AML-193 (cell line): ENCODE measurements at places on chromosomes 7 and 10.

GRCh38 chr7:54112567-54112966 is 429.6 kb upstream of the VSTM2A start:
- DNase-seq, result no peak

- DNase-seq, result no peak
These were observed 318.5 kb upstream of the SEMA3A start for GRCh38 chr7:84513061-84513460.

GRCh38 chr7:39557911-39558310 is 8.3 kb upstream of the YAE1 start:
- no peak for DNase-seq

GRCh38 chr10:132399117-132400035 is 2.4 kb downstream of the PWWP2B start:
- DNase-seq, result no peak

DNA sequence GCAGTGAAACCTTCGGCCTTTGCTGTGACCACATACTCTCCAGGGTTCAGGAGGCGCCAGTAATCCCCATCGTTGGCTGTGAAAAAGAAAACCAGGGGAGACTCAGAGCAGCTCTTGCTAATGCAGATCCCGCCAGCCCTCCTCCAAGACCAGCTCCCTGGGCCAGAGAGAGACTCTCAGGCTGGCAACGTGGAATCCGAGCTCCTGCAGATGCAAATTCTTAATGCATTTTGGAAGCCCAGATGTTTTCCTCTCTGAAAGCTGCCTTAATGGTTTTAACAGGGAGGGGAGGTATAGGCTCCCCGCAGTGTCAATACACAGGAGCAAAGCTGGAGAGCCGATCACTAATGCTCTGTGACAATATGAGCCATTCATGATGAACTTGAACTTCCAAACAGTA is 80.8 kb downstream of the GPR26 start:
- no peak for DNase-seq

GRCh38 chr7:85480666-85481065 is 293.8 kb upstream of the SEMA3D start:
- DNase-seq, result no peak

DNA sequence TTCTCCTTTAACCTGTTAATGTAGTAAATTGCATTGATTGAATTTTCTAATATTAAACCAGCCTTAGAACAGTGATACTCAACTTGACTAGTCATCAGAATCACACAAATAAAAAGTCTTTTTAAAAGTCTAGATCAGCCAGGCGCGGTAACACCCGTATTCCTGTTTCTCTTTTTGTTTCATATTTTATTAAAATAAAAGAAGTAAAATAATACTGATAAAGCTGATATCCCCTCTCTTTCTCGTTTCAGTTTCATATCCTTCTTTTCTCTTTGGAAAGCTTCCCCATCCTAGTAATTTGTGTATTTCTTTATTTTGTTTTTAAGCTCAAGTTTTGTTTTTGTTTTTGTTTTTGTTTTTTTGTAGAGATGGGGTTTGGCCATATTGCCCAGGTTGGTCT is 9.3 kb downstream of the SMO start:
- no peak for DNase-seq

GRCh38 chr10:126373972-126374371 is 14.3 kb downstream of the ADAM12 start:
- DNase-seq, result no peak

GRCh38 chr10:412109-412508 is 276.9 kb downstream of the ZMYND11 start:
- no peak for DNase-seq

DNA sequence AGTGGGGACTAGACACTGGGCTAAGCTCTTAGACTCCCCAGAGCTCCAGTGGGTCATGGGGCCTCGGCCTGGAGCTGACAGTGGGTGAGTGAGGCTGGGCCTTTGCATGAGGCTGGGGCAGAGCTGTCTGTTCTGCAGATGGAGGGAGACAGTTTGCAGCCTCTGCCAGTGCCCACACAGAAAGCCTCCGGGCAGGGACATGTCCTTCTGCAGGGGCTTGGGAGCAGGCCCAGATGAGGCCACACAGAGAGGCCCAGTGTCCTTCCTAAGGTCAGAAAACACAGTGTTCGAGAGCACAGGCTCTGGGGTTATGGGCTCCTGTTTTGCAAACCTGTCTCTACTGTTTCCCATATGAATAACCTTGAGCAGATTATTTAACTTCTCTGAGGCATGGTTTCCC is 25.1 kb upstream of the HK1 start:
- DNase-seq, result no peak

- DNase-seq, result no peak
These were observed 60.2 kb downstream of the TASOR2 start for GRCh38 chr10:5744849-5745248.

DNA sequence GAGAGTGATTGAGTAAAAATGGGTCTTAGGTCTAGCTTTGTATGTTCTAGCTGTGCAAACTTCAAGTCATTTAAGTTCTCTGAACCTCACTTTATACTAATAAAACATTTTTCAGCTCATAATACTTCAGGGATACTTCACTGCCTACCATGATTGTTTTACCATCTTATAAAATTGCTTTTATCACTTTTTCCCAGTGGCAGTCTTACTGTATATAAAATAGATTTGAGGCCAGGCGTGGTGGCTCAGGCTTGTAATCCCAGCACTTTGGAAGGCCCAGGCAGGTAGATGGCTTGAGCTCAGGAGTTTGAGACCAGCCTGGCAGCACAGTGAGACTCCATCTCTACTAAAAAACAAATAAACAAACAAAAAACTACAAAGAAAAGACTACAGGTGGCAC is 17.4 kb downstream of the FGL2 start:
- no peak for DNase-seq

DNA sequence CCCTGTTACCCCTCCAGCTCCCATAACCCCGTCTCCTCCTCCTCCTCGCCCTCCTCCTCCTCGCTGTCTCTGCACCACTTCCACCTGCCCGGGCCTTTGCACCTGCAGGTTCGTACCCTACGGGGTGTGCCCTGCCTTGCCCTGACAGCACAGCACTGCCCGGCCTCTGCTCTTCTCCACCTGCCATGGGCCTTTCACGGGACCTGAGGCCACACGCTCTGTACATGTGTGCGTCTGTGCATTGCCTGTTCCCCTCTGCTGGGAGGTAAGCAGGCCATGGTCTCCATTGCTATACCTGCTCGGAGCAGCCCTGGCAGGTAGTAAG is 40.0 kb downstream of the MICALL2 start:
- no peak for DNase-seq

GRCh38 chr10:37857287-37858211 is at the start of gene ZNF248:
ZNF248 (minus strand) TSS chr10:37857610; CDS start chr10:37856310, 1,300 bp downstream.
- DNase-seq, result peak; percentile 86

DNA sequence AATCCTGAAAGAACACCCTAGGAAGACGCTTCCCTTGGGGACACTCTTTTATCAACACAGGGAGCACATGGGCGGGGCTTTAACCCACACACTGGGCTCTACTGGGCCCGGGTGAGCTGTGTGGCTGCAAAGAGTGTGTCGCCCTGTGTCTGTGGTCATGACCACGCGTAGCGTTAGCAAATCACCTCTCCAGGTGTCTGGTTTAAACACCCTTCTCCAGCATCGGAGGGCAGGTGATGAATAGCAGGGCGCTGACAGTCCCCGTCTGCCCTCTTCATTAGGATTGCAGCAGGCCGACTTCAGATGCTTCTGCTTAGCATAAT is 127.7 kb downstream of the ADARB2 start:
- DNase-seq, result no peak

GRCh38 chr7:39659356-39660013 is 36.1 kb downstream of the RALA start:
- DNase-seq, result no peak

- DNase-seq, result no peak
These were observed 15.8 kb upstream of the LYZL2 start for GRCh38 chr10:30645340-30645827.

DNA sequence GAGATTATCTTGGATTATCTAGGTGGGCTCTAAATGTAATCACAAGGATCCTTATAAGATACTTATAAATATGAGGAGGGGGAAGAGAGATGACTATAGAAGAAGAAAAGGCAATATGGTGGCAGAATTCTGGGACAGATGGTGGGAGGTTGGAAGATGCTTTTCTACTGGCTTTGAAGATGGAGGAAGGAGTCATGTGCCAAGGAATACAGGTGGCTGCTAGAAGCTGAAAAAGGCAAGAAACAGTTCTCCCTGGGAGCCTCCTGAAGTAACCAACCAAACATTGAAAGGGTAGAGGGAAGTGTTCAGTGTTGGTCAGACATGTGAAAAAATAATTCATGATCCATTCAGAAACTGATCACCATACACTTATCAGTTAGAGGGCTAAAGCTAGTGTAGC is 213.3 kb downstream of the WDR11 start:
- no peak for DNase-seq

DNA sequence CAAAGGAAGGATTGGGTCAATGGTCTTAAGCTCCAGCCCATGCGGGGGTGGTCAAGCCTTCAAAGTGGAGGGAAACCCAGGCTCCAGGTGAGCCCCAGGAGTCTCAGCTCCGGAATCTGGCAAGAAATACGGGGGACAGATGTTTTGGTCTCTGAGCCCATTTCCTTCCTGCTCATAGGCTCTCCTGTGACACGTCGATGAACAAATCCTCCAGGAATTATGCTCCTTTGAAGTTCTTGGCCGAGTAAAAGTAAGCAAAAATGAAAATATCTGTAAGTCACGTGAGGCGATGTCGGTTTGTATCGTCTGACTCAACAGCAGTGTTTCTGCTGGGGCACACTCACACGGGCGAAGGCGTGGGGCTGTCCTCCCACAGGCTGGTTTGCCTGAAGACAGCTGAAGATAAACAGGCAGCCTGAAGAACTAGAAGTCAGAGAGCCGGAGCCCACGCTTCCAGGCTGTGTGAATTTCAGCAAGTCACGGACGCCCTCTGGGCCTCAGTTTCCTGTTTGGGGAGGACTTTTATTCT is 52.6 kb upstream of the SMNDC1 start:
- DNase-seq, result no peak

DNA sequence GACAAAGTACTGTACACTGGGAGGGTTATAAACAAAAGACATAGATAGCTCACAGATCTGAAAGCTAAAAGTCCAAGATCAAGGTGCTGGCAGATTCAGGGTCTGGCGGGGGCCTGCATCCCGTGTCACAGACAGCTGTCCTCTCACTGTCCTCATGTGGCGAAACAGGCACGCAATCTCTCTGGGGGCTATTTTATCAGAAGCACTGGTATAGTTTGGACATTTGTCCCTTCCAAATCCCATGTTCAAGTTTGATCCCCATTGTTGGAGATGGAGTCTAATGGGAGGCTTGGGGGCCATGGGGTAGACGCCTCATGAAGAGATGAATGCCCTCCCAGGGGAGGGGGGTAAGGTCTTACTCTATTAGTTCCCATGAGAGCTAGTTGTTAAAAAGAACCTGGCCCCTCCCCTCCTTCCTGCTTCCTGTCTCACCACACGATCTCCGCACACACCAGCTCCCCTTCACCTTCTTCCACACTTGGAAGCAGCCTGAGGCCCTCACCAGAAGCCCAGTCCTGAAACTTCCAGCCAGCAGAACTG is 72.5 kb upstream of the UCN3 start:
- DNase-seq, result no peak

DNA sequence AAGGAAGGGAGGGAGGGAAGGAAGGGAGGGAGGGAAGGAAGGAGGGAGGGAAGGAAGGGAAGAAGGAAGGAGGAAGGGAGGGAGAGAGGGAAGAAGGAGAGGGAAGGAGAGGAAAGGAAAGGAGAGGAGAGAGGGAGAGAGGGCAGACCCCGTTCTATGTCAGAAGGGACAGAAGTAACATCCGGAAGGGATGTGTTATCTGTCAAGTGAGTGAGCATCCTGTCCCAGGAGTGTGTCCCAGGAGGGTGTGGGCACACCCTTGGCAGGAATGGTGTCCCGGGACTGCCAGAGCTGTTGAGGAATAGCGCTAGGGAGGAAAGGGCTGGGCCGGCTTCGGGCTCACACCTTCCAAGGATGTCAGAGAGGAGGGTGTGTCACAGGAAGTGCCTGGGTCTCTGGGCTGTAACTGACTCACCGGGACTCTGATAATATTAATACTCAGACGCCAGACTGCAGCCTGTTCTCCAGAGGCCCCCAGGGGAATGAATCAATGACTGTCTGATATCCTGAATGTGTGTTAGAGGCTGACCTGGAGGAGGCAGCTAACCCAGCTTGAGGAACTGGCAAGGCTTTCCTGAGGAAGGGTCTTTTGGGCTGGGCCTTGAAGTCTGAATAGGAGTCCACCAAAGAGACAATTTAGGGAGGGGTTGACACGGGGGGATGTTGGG is 125.6 kb upstream of the TNRC18 start:
- no peak for DNase-seq

DNA sequence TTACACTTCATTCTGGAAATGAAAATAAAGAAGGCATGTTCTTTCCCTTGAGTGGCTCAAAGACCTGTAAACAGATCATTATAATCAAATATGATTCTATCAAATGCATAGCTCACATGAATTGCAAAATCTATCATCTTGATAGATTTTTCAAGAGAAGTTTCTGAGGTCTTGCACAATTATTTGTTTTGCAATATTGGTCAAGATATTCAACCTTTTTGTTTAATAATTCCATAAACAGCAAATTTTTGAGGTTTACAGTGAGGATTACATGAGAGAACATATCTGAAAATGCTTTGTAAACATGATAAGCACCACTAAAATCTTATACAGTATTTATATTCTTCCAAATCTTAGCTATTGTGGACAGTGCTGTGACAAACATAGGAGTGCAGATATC is 160.8 kb downstream of the HDAC9 start:
- DNase-seq, result no peak

DNA sequence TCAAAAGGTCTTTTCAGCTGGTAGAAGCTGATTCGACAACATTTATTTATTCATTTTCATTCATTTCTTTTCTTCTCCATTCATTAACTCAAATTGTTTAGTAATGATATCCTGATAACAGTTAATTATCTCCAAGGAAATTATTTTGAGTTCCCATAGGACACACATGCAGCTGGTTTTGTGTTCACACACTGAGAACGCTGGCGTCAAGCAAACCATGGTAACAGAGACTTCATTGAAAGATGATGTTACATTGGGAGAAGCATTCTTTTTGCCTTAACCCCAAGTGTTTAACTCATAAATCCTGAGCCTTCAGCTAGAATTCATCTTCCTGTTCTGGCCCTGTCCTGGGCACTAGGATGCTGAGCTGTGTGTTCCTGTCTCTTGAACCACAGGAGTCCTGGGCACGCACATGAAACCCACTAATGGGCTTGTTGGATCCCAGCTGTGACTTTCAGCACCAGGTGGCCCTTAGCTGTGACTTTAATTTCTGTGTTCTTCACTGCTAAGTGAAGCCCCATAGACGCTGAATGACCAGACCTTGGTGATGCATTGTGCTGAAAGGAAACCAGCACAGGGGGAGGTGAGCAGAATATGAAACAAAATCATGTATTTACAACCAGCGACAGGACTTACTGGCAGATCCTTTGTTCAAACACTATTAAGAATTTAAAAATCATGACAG is 121.5 kb upstream of the PRSS58 start:
- no peak for DNase-seq

GRCh38 chr10:122459561-122460273 is 1.6 kb upstream of the HTRA1 start:
- no peak for DNase-seq

DNA sequence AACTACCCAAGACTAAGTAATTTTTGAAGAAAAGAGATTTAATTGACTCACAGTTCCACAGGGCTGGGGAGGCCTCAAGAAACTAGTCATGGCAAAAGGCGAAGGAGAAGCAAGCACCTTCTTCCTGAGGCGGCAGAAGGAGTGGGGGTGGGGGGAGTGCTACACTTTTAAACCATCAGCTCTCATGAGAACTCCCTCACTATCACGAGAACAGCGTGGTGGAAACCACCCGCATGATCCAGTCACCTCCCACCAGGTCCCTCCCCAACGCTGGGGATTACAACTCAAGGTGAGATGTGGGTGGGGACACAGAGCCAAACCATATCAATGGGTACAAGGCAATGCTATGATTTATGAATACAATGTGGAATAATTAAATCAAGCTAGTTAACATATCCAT is 241.9 kb downstream of the PTPRN2 start:
- DNase-seq, result no peak

- DNase-seq, result no peak
These were observed 18.7 kb downstream of the CLIP2 start for GRCh38 chr7:74307738-74308505.
